ENCODE measurements at places on chromosomes 3 and 15.
A peak's percentile ranks its signal among the peaks of the same experiment; 100 is the strongest.

GRCh38 chr15:59190291-59190690, 16.4 kb upstream of the LDHAL6B start:
- no peak for DNase-seq

DNA sequence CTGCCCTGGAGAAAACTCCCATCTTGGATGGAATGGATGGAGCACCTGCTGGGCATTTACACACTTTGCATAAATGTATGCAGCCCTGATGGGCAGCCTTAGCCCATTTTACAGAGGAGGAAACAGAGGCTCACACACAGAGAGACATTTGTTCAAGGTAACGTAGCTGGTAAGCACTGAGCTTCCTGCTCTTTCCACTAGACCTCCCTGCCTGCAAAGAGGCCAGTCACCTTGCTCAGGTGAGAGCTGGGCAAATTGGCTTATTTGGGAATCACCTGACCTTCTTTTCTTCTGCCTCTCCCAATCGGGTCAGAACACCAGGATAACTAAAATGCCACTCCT, 51.4 kb upstream of the FLNB start:
- DNase-seq: no peak

GRCh38 chr3:135352213-135352612, 557.2 kb downstream of the EPHB1 start:
- no peak for DNase-seq

GRCh38 chr3:114792159-114792918, 354.7 kb downstream of the ZBTB20 start:
- no peak for DNase-seq

DNA sequence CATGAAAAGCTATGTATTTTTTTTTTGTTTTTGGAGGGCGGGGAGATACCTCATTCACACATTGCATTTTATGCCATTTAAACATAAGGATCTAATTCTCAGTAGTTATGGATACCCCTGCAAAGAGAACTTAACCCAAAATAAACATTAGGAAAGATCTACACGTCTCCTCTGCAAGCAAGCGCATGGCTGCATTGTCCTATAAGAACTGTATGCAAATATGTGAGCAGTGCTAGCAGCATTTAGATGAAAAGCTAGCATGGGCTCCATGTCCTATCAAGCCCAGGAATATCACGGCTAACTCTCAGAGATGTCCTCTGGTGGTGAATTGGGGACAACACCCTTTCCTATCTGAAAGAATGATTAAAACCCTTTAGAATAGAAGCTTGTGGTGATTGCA, 292.8 kb downstream of the MEX3B start:
- no peak for DNase-seq

GRCh38 chr3:115092220-115092791, 54.8 kb downstream of the ZBTB20 start:
- DNase-seq: peak; percentile 57

- no peak for DNase-seq
These were observed 11.3 kb upstream of the P2RY12 start for GRCh38 chr3:151395806-151396205.

GRCh38 chr3:117129516-117129915, 419.9 kb downstream of the TUSC7 start:
- no peak for DNase-seq

Data from left hindlimb (tissue), 1 donor.